ENCODE measurements at places on chromosomes 16 and 17.

- no peak for DNase-seq
Measured at GRCh38 chr17:3440451-3440850, 6.8 kb upstream of the OR1E2 start.

GRCh38 chr16:85675251-85675874, 13.4 kb downstream of the GINS2 start:
- no peak for DNase-seq

GRCh38 chr17:10003705-10004104, 98.6 kb upstream of the RCVRN start:
- no peak for DNase-seq

DNA sequence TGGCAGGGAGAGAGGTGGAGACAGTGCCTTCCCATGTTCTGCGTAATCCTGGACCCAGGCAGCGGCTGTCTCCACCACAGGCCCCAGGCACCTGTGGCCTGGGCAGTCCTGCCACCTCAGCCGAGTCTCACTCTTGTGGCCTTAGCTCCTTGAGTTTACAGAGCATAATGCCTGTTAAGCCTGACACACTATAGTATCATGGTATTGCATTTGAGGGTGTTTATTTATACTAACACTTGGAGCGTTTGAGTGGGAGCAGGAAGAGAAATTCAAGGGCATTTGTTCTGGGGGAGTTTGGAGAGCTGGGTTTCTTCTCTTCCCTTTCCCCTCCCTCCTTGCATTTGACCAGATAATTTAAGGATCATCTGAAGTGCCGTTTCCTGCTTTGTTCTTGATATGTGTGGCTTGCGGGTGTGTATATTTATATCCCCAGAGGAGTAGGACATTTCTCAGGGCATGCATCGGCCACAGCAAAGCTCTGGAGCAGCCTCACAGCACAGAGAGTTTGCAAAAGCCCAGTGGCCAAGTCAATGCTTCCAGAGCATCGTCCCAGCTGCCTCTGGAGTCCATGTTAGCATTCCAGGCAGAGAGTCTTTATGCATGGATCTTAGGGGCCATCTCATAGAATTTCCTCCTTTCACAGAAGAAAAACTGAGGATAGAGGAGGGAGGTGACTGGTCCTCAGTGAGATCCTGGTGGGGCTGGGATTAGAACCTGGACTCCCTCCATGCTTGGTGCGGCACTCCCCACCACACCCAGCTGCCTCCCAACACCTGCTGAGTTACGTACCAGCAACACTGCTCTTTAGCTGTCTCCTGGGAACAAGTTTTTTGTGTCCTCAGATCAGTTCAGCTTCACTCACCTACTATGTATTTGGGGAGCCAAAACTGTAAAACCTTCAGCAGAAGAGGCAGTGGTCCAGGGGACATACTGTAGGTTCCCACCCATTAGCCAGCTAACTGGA, 222.8 kb downstream of the CCDC182 start:
- no peak for DNase-seq

- no peak for DNase-seq
Measured at GRCh38 chr17:62134397-62134796, 69.3 kb upstream of the MED13 start.

DNA sequence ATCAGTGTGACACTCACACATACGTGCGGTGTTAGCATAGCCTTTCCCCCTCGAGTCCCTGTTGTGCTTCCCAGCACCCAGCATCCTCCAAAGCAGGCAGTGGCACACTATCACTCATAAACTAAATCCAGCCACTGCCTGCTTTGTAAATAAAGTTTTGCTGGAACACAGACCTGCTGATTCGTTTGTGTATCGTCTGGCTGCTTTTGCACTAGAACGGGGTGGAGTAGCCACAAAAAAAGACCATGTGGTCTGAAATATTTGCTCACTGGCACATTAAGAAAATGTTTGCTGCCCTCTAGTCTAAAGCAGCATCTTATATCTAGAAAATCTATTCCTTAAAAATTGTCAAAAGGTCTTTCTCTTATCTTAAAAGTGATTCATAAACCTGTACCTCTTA, 341.2 kb upstream of the ZFHX3 start:
- DNase-seq = no peak

- DNase-seq = no peak
Measured at GRCh38 chr16:67039260-67040020, 10.5 kb downstream of the CBFB start.

- DNase-seq = no peak
Measured at GRCh38 chr17:61461586-61461966, 9.4 kb downstream of the TBX4 start.

GRCh38 chr17:35614810-35615209, 27.7 kb downstream of the AP2B1 start:
- DNase-seq = no peak

All from activated naive CD8-positive, alpha-beta T cell treated with anti-CD3 and anti-CD28 coated beads, Interleukin-2, amount 50 U/mL, for 16 hours (primary cell).